Colonic mucosa (tissue), 4 donors: ENCODE measurements at places on chromosomes 12 and 14. TPM values are rescaled to one million over a fixed set of nuclear protein-coding genes. Genes with fewer than 3 reads are reported as not detected.

STYK1 gene
- 24.5 TPM for total RNA-seq

DNA sequence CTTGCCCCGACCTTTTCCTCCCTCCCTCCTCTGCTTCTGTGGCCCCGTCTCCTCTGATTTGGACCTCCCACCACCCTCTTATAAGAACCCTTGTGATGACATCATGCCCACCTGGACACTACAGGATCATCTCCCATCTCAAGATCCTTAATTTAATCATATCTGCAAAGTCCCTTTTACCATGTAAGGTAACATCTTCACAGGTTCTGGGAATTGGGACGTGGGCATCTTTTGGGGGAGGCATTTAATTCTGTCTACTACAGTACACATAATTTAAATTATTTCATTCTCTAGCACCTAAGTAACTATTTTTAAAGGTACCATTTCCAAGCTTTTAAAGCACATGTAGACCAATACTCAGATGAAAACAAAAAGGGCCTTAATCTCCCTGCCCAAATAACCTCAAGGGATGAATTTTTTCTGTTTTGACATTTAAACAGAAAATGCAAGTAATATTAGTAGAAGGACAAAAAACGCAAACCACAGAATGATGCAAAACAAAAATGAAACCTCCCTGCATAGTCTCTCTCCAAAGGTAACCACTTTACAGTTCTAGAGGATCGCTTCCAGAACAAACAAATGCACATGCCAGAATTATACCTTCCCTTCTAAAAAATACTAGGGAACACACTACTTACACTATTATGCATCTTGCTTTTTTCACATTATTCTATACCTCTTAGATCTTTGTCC is 222.1 kb downstream of the AACS start:
- no peak for DNase-seq

KRT1 gene
- total RNA-seq: not detected

DNA sequence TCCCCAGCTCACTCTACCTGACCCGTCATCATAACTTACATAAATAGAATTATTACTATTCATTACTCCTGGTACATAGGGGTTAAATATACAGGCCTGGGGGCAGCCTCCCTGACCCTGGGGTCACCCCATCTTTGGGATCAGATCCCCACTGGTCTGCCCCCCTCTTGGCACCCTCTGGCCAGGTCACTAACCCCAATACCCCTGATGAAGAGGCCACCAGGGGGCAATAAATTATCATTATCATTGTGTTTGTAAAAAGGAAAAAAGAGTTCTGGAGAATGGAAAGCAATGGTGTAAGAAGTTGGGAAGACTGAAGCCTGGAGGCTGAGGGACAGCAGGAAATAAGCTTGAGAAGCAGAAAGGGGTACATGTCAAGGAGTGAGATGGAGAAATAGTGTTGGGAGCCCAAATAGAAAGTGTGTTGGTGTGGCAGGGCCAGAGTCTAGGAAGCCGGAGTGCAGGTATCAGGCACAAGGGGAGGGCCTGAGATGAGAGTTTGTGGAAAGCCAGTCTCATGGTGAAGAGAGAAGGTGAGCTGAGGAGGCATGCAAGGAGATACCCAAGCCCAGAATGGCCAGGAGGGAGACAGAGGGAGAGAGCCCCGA is 6.1 kb upstream of the AAAS start:
- DNase-seq: no peak

HAL gene
- total RNA-seq: 1.1 TPM

DNA sequence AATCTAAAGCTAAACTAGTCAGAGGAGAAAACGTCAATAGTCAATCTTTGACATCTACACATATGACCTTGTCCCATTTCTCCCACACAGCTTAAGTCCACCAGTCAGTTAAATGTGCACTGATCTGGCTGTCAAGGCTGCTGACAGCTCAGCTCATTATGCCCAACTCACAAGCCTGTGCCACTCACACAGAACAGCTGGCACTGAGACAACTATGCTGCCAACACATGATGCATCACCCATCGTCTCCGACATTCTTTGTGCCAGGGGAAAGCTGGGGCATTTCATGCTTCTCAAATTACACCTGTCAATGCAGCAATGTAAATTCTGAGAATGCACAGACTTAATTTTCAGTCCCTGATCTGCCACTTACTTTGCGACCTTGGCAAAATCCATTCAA is 25.3 kb downstream of the GNS start:
- DNase-seq: no peak
